ENCODE measurements at places on chromosomes 7 and 10.

DNA sequence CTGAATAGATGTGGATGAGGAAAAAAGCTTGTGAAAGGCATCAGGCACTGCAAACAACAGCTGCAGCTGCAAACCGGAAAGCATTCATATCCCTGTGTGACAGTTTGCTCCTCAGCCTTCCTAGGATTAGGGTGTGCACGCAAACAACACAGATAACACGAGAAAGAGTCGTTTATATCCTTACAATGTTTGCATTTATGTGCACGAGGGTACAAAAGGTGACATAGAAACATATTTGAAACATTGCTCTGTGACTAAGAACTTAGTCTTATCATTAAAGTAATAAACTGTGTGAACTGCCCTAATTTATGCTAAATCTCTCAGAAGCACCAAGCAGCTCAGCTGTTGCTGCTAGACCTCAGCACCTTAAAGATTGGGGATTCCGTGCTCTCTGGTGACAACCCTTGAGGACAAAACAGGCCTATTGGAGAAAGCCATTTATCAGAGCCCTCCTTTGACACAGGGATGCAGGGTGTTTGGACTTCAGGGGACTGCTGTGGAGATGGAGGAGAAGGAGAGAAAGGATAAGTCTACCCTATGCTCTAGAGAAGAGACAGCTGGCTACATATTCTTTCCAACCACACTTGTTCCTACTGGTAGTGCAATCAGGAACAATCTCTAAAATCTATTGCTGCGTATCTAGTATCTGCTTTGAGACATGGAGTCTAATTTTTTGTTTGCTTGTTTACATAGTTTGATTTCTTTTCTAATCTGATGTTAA is 176.2 kb downstream of the GNAT3 start:
- no peak for ATAC-seq

DNA sequence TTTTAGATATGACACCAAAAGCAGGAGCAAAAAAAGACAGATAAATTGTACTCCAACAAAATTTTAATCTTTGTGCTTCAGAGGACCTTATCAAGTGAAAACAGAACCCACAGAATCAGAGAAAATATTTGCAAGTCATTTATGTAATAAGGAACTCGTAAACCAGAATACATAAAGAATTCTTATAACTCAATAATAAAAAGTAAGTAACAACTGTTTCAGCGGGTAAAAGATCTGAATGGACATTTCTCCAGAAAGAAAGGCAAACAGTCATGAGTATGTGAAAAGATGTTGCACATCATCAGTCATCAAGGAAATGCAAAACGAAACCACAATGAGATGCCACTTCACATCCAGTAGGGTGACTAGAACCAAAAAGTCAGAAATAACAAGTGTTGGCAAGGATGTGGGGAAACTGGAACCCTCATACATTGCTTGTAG is 167.7 kb upstream of the KCTD7 start:
- ATAC-seq = no peak

GRCh38 chr7:132836746-132837145 is 245.1 kb downstream of the CHCHD3 start:
- ATAC-seq = no peak

GRCh38 chr7:70710011-70710480 is 421.9 kb upstream of the GALNT17 start:
- peak; percentile 91 for ATAC-seq

DNA sequence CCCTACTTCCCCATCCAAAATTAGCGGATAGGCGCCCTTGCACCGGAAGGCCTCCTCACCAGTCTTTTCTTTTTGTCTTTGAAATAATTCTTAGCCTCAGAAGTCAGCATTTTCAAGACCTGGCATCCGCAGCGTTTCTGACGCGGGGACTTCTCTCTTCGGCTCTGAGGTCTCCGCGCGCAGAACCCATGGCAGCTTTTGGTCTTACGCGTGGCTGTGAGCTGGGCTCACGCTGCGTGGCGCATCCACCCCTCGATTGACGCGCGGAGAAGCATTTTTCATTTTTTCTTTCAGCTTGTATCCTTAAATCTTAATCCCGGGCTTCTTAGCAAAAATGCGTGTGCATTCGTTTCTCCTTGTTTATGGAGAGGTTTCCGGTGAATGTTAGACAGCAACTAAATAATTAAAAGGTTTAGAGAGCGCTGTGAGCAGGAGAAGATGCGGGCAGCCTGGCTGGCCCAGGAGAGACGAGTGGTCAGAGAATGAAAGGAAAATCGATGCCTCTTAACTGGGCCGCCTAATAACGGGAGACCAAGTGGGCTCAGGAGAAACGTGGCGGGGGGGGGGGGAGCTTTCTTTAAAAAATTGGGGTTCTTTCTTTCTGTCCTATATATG is 2.0 kb upstream of the GATA3 start:
- ATAC-seq = no peak

DNA sequence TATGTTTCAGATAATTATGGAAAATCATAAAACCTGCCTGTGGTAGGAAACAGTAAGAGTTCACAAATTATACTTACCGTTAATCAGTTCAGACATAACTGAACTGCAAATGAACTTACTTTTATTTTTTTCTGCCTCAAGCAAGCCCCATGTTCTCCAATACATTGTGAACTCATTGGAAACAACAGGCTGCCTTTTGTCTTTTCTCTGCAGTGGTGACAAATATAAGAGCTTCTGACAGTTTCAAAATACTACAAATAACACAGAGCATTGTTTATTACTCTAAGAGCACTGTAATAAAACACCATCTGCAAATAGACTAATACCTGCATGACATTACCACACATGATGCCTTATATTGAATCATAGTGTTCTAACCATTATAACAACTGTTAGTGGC is 94.0 kb upstream of the CDCA7L start:
- no peak for ATAC-seq

GRCh38 chr7:138325434-138325833 is 134.6 kb upstream of the TRIM24 start:
- no peak for ATAC-seq

DNA sequence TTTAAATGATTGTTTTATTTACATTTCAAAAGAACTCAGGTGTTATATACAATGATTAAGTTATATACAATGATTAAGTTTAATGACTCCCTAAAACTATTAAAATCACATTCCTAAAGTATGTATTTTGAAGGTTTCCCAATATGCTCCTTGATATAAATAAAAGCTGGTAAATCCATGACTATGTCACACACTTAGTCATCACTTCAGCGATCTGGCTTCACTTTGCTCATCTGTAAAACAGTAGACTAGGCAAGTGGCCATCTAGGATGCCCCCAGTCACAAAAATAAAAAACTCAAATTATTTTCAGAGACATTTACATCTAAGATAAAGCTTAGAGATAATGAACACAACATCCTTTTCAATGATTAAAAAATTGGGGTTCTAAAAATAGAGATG is 10.8 kb downstream of the ICA1 start:
- ATAC-seq = no peak

DNA sequence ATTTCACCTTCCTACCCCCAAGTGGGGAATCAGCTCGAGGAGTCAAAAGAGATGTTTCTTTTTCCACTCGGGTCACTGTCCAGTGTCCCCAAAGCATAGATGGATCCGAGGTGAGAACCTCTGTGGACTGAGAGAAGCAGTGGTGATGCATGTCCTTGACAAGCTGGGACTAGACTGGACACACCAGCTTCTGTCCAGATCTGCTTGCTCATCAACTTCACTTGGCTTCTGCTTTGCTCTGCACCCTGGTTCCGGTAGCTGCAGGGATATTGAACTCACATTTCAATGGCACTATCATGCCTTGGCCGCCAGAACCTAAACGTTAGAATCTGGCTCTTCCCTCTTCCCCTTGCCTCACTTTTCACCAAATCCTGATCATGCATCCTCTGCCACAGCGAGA is 50.3 kb upstream of the CXCL12 start:
- no peak for ATAC-seq

- ATAC-seq = no peak
Measured at GRCh38 chr7:144050093-144050492, 1.3 kb downstream of the OR2A5 start.

GRCh38 chr7:40946549-40946948 is 756.3 kb downstream of the INHBA start:
- no peak for ATAC-seq

DNA sequence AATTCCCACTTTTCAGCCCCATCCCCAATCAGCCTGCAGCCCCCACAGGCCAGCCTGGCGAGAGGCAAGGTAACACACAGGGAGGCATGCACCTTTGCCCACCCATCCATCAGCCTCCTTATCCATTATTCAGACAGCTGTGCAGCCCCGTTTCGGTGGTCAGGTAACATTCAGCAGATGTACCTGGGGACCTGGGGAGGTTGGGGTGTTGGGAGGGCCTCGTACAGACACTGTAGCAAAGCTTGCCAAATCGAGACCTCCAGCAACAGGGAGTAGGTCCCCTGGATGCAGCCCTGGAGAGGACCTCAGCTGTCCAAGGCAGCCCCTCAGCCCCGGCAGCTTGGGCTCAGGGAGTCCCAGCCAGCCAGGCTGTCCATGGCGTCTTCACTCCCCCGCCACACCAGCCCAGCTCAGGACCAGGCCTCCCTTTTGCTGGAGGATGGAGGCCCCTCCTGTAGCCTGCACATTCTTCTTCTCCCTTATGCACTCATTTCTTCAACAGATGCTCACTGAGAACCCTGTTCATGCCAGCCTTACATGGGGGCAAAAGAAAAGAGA is 8.5 kb upstream of the DRGX start:
- ATAC-seq = no peak

- no peak for ATAC-seq
Measured at GRCh38 chr7:1593091-1593866, 23.4 kb upstream of the PSMG3 start.

DNA sequence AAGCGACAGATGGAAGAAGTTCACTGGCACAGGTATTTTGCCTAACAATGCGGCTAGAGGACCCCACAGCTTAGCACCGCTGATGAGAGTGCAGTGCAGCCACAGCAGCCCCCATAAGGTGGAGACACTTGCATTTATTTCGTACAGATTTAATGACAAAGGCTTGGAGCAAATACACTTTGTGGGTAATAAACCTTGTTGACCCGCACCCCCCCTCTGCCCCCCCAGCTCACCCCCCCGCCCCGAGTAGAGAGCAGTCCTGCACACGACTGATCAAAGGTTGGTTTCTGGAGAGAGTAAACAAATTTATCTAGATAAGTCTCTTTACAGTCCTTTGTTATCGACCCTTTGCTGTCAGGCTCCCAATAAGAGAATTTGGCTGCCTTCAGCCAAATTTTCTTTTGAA is 96.7 kb upstream of the LRGUK start:
- ATAC-seq = no peak

- no peak for ATAC-seq
Measured at GRCh38 chr10:6148908-6149307, 53.8 kb upstream of the PFKFB3 start.

GRCh38 chr7:69516238-69516820 is 81.9 kb upstream of the AUTS2 start:
- no peak for ATAC-seq

DNA sequence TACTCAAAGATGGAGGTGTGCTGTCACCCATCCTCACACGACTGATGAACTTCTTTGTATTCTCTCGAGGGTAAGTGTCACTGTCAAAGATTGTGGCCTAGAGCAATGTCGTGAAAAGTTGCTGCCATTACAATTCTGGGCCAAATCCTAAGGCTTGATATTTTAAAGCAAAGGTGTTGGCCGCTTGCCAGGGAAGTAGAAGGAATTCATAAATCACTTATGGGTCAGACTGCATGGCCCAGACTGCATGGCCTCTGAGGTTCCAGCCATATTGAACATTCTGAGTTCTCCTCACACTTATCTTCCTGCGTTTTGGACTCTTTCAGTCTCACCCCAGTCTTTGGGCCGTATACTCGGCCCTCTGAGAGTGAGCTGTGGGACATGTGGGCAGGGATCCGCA is 8.6 kb downstream of the MEST start:
- no peak for ATAC-seq

- no peak for ATAC-seq
Measured at GRCh38 chr10:10642751-10643150, 374.9 kb upstream of the CELF2 start.

GRCh38 chr10:97499561-97500296 is 1.0 kb downstream of the UBTD1 start:
- no peak for ATAC-seq
